Cardiac muscle cell (in vitro differentiated cells and primary cell): ENCODE measurements at places on chromosomes 6 and 20.
A peak's percentile ranks its signal among the peaks of the same experiment; 100 is the strongest.

DNA sequence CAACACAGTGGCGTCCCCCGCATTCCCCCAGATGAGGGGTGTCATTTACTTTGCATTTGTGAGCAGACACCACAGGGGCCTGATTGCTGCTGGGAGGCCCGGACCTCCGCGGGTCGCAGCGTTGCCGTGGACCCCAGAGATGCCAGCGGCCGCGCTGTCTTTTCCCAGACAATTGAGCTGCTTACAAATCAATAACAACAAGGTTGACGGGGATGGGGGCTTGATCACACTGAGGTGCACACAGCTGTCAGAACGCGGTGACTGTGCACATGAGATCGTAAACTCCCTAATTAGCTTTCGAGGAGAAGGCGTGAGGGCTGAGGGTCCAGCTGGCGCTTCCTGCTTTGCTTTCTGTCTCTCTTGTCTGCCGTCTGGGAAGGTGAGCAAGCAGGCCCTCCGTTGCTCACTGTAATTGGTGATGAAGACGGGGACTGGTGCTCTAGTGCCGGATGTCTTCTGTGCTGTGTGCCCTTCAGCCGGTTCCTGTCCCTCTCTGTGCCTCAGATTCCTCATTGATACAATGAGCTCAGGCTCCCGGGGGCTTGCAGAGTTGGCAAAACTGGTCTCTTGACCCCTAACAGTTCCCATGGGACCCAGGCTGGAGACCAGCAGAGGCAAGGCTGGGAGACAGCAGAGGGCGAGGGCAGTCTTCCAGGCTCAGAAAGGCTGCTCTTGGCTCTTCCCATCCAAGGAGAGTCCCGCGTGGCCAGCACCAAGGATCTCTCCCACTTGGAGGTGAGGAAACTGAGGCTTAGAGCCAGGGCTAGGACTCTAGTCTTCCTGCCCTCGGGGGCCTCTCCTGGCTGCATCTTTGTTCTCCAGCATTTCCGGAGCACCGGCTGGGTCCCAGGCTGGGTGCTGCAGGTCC lies 126.0 kb upstream of the PMEPA1 start:
- DNase-seq = no peak

DNA sequence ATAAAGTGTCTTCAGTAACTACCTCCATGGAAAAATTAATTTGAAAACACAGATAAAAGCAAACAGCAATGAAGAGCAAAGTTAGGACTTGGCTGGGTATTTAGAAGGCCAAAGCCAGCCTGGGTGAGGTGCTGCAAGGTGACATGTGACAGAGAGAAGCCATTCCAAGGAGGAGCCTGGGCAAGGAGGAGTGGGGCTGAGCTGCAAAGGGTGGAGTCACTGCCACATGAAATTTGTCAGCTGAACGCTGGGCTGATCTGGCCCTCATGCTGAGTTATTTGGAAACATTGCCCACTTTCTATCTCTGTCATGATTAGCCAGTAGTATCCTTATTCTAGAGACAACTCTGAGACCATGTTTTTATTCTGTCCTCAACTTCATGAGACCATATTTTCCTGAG lies 76.3 kb downstream of the PERP start:
- DNase-seq = no peak

GRCh38 chr20:49993301-49993751 lies 10.5 kb downstream of the SNAI1 start:
- no peak for DNase-seq

DNA sequence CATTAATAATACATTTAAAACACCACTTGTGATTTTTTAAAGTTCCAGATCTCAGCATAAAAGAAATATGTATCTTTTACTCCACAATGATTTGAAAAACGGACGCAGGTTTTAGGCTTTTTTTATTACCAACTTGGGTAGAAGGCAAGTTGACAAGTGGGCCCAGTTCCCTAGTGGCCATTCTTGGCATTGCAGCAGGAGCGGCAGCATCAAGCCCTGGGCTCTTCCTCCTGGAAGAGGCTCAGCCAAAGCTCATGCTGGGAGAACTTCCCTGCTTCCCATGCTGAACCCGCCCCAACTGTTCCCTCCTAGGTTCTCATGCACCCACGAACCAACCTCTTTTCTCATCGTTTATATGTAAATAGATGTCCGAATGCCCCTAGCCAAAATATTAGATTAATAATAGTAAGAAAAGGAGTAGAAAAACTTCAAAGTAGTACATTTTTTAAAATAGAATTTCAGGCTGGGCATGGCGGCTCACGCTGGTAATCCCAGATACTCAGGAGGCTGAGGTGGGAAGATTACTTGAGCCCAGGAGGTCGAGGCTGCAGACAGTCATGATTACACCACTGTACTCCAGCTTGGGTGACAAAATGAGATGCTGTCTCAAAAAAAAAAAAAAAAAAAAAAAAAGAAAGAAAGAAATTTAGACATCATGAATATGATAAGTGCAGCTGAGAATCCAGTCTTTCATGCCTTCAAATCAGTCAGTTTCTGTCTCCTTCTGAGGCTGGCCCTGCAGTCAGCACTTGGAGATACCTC lies 18.2 kb upstream of the MYB start:
- peak; percentile 54 for DNase-seq

- DNase-seq = no peak
Measured at GRCh38 chr6:90087106-90087833, 193.0 kb downstream of the GJA10 start.

DNA sequence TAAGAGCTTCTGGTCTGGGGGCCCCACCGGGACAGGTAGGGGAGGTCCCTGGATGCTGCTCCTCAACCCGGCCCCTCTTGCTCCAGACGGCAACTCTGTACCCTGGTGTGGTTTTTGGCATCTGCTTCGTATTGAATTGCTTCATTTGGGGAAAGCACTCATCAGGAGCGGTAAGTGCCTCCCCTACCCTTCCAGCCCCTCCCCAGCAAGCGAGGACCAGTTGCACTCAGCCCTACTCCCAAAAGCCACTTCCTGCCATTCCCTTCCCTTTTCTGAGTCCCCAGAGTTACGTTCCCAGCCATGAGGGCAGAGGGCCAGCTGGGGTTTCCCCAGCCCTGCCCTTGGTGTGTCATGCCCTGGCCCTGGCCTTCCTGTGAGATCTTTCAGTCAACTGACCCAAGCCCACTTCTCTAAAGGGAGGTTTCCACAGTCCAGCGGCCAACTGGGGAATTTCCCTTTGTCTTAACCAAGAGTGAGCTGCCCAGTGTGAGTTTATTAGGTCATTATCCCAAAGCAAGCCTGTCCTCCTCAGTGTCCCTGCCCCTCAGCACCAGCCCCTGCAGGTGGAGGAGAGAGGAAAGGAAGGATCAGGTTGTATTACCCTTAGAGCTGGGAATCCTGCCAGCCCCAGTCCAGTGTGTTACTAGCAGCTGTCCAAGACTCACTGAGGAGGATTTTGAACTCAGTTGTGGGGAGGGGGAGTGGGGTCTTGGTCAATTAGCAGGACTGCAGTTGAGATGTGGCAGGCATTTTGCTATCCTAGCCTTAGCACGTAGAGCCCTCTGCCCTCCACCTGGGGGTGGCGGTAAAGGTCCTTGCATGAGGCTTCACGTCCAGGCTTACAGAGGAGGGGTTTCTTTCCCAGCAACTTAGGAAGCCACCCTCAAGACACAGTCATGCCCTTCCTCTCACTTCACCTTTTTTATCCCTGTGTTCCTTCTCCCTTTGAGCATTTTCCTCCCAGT lies 45.8 kb downstream of the TM9SF4 start:
- peak; percentile 96 for DNase-seq

GRCh38 chr20:52484438-52484837 lies 292.9 kb upstream of the ZFP64 start:
- no peak for DNase-seq

DNA sequence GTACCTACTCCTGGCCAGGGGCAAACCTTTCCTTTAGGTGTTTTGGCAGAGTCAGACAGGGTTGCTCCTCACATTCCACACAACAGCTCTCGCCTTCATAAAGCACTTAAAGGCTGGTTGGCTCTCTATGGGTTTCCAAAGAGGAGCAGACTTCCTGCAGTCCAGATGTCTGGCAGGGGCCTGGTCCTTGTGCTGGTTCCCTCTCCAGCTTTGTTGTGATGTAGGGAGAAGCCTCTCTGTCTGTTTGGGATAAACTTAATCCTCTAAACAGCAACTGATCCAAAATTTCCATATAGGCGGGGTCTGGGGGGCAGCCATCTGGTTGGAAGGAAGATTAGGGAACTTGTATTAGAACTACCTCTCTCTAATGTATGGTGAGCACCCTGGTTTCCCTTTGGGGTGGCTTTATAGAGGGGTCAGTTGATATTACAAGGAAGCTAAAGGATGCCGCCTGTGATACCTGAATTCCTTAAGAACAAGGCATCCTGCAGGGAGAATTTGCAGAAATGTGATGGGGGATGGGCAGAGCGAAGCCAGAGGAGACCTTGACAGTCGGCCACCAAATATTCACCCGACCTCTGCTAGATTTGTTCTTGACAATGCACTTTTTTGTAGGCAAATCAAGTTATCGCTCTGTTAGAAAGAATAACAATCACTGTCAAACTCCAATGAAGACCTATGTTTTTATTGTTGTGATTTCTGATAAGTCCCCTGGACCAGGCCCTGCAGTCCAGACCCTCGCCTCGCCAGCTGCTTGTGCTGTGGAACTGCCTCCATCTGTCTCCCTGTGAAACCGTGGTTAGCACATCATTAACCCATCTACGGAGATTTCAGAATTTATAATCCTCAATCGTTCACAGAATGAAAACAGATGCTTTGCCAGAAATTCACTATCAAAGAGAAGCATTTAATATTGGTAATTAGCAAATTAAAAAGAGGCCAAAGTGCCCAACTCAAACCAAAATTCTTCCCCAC lies 94.0 kb upstream of the RALGAPA2 start:
- DNase-seq = no peak

GRCh38 chr6:43715056-43715788 lies 27.6 kb upstream of the MRPS18A start:
- no peak for DNase-seq

DNA sequence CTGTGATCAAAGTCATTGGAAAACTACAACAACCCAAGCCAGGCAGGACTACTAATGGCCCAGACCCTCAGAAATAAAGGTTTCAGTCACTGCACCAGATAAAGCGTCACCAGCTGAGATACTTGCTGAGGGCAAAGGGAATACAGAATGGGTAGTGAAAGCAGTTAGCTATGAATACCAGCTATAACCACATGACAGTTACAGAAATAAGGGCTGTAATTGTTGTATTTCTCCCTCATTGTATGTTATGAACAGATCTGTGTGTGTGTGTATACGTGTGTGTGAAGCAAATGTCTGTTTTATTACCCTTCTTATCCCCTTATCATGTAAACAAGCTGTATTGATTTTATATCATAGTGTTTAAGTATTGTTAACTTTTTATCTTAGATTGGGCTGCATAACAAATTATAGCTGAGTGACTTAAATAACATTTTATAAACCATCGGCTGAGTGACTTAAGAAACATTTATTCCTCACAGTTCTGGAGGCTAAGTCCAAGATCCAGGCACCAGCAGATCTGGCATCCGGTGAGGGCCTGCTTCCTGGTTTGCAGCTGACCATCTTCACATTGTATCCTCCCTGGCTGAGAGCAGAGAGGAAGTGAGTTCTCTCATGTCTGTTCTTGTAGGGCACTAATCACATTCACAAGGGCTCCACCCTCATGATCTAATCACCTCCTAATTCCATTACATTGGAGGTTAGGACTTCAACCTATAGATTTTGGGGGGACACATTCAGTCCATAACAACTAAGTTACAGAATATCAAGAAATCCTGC lies 46.0 kb upstream of the VSX1 start:
- no peak for DNase-seq

- DNase-seq = no peak
Measured at GRCh38 chr6:148578489-148578814, 168.4 kb upstream of the UST start.

DNA sequence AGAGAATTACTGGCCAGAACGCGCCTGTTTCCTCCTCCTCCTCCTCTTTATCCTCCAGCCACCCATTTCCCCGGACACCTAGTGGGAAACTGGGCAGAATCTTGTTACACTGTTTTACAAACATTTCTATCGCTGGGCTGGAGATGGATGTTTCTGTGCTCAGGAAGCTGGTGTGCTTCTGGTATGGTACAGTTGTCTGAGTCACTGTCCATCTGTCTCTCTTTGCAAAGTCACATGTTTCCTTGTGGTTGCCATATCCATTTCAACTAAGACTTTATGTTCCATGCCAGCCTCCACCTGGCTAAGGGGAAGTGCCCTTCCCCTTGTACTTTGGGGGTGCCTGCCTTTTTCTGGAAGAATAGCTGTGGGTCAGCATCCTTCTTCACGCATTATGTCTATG lies 52.9 kb upstream of the SLC22A16 start:
- DNase-seq = no peak

DNA sequence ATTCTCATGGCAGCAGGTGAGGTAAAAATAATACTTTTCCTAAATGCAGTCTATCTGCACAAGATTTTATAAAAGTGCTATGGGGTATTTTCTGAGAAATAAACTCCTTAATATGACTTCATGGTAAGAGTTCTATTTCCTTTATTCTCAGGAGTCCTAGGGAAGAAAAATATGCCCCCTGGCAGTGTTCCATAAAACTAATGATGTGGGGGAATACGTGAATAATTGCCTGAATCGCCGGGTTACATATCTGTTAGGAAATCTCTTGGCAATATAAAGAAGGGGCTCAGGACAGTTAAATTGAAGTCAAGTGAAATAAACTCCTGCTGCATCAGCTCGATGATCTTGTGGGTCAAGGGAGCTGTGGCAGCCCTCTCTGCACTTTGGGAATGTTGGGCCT lies 229.7 kb downstream of the MAFB start:
- no peak for DNase-seq

GRCh38 chr6:28371706-28372451 lies 22.1 kb downstream of the ZKSCAN3 start:
- DNase-seq = no peak

- DNase-seq = no peak
Measured at GRCh38 chr6:106180208-106180607, 94.1 kb downstream of the PRDM1 start.

DNA sequence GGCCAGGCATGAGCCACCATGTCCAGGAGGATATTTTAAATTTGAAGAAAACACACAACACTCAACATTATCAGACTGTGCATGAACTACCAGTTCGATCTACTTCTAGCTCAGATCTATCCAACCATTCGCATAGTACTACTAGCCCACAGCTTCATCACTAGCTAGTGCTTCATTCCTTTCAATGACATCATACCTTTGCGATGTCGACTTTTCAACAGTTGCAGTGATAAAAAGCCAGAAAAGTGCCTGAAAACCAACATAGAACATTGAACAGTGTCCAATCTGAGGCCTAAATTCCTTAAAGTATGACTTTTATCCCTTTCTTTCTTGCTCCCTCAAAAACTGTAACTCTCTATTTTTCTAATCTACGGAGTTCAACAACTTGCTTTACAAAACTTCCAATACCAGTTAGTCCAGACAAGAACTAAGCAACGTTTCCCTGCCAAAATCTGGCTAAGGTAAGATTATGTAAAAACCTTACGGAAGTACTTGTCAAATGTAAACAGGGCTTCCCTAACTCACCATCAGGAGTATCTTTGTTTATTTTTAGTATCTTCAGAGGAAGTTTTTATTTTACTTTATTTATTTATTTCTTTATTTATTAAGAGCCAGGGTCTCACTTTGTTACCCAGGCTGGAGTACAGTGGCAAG lies 434.0 kb upstream of the JARID2 start:
- DNase-seq = peak; percentile 89

- no peak for DNase-seq
Measured at GRCh38 chr6:166781331-166781730, 154.3 kb upstream of the RPS6KA2 start.
